Activated T-cell treated with anti-CD3 and anti-CD28 coated beads, Interleukin-2, amount 50 U/mL, for 4 hours (primary cell): ENCODE measurements at places on chromosomes 12 and 14. TPM values are rescaled to one million over a fixed set of nuclear protein-coding genes. Genes with fewer than 3 reads are reported as not detected.

GRCh38 chr12:8482571-8483061 is 26.9 kb downstream of the CLEC6A start:
- DNase-seq, result no peak

DNA sequence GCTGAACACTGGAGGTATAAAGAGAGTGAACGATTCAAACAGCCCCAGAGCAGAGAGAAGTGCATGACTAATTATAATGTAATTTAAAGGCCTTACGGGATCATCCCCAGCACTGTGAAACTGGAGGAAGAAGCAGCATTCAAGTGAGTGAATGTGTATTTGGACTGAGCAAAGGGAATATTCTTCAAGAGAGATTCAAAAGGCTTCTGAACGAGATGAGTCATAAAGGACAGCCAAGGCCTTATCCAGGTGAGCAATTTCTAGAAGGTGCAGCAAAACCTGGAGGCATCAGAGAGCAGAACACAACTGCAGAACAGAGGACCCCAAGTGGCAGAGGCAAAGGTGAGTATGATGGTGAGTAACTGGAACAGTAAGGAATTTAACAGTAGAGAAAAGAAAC is 127.2 kb downstream of the BCAT1 start:
- no peak for DNase-seq

DNA sequence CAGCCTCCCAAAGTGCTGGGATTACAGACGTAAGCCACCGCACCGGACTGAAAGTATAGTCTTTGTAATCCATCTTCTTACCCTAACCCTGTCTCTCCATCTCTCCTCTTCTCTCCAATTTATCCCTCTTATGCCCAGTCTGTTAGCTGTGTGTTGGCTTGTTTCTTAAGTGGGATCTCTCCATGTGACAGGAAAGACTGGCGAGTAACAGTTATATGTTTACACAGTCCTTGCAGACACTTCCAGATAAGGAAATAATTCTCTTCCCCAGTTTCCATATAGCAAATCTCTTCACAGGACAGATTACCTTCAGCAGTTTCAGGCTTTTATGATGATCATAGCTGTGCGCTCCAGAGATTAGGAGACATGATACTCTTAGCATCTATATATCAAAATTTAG is 16.0 kb upstream of the DIP2B start:
- DNase-seq, result no peak

The OR4N5 gene
- not detected for total RNA-seq

The BIN2 gene
- total RNA-seq, result 20.9 TPM

DNA sequence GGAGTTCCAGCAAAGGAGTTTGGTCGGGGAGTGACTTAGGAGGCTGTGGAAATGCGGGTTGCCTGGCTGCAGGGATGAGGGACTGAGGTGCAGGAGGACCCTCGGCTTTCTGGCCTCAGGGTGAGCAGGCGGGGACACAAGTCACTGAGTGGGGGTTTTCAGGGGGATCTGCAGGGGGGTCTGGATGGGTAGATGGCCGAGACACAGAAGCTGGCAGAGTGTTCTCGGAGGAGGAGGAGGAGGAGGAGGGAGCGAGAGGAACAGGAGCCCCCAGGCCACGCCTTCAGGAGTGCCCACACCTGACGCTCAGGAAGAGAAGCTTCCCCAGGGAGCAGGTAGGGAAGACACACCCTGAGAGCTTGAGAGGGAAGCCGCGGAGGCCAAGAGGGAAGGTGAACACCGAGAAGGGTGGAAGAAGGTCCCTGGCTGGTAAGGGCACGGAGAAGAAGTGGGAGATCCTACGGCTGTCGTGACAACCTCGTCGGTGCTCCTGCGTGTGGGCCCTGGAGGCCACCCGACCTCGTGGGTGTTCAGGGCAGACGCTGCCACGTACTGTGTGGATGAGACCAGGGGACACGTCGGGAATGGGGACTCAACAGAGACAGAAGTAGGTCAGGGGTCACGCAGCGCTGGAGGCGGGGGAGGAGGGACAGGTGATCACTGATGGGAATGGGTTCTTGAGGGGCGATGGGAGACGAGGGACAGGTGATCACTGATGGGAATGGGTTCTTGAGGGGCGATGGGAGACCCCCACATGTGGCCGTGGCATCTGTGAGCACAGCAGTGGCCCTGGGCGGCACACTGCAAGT is 109.4 kb downstream of the PIWIL1 start:
- DNase-seq, result no peak
